ENCODE measurements at places on chromosomes 3 and 15. TPM values are rescaled to one million over a fixed set of nuclear protein-coding genes. Genes with fewer than 3 reads are reported as not detected.

Gene IL16
- not detected for total RNA-seq

Gene COL6A6
- 1.1 TPM for total RNA-seq

GRCh38 chr3:164222197-164222596 is 856.1 kb downstream of the SI start:
- H3K4me3 ChIP-seq: no peak overlapping the region

DNA sequence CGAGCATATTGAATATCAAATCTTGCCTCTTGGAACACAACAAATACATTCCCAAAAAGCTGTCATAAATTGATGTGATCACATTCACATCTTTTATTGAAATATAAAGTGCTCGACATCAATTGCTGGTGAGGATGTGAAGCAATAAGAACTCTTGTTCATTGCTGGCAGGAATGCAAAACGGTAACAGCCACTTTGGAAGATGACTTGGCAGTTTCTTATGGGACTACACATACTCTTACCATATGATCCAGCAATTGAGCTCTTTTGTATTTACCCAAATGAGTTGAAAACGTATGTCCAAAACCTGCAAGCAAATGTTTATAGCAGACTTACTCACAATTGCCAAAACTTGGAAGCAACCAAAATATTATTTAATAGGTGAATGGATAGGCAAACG is 234.9 kb downstream of the CACNA2D3 start:
- H3K27ac ChIP-seq: no peak overlapping the region
- no peaks in the 10 kb centered on the region for H3K36me3 ChIP-seq
- DNase-seq: no peak
- no peaks in the 10 kb centered on the region for H3K27me3 ChIP-seq
- no peak overlapping the region for H3K4me3 ChIP-seq

GRCh38 chr15:52171386-52171785 is 19.8 kb downstream of the GNB5 start:
- H3K4me3 ChIP-seq: no peak overlapping the region
- H3K27me3 ChIP-seq: no peaks in the 10 kb centered on the region
- H3K4me1 ChIP-seq: no peaks in the 10 kb centered on the region
- no peaks in the 10 kb centered on the region for H3K36me3 ChIP-seq

All from cardiac muscle cell (in vitro differentiated cells and primary cell).